ENCODE measurements at places on chromosomes 4 and X.

- DNase-seq, result peak; percentile 26
Observed at GRCh38 chr4:75698162-75698962, 25.2 kb upstream of the G3BP2 start.

DNA sequence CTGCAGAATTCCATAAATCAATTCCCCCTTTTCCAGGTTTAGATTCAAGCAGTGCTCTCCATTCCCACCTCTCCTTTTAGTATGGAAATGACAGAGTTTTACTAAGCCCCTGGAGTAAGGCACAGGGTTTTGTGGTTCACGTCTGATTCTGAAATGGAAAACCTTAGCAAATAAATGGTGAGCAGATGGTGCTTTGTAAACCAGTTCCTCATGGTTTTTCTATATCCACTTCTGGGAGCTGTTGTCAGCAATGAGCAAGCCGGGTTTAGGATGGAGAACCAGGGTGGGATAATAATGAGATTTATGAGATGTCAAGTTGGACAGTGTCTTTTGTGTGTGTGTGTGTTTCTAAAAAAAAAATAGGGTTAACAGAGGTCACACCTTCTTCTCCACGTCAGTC lies 113.8 kb upstream of the RBPJ start:
- DNase-seq, result no peak

GRCh38 chrX:19677121-19677520 lies 161.8 kb upstream of the MAP3K15 start:
- DNase-seq, result no peak

GRCh38 chr4:47195706-47196105 lies 164.3 kb downstream of the GABRB1 start:
- no peak for DNase-seq

DNA sequence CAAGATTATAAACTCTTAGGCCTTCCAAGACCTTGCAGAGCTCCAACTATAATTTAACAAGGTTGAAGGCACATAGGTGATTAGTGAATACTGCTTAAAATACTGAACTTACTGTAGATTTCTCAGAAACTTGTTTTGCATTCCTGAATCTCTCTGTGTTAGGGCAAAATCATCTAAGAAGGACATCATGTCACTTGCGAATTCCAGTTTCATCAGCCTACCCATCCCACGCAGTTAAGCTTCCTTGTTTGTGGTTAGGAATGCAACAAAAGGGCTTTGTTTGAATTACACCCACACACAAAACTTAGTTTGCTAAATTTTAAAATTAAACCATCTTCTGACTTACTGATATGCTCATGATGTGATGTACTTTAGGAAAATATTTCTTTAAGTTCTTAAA lies 174.0 kb downstream of the SOWAHB start:
- DNase-seq, result no peak

DNA sequence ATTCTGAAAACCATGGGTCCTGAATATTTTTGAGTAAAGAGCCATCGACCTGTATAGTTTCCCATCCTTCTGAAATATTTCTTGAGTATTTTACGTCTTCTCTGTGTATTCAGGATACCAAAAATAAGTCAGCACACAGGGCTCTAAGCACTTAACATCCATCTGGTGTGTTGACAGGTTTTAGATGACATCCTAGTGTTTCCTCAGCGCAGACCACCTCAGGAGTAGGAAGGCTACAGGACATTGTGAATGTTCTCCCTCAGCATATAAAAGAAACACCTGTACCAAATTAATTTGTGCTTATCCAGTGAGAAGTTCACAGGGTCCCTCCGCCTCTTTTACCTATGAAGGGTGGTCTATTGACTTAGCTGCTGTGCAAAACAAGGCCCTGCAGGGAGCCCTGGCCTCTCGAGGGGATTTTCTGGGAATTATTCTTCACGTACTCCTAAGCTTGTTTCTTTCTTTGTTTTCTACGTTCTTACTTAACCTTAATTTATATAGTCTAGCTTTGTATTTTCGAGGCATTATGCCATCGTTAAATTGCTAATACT lies 241.8 kb downstream of the FBXO8 start:
- no peak for DNase-seq

DNA sequence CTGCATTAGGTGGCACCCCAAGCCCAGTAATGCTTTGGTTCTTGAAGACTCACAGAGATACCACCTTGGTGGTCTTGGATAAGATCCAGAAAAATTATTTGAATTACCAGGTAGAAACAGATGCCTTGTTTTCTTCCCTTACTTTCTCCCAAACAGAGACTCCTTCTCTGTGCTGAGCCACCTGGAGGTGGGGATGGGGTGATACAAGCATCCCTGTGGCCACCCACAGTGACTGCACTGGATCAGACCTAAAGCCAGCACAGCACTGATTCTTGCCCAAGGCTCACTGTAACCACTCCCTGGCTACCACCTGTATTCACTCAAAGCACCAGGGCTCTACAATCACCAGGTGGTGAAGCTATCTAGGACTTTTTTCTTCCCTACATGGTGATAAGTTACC lies 156.8 kb downstream of the TEX13A start:
- no peak for DNase-seq

GRCh38 chr4:105496899-105497298 lies 23.0 kb upstream of the PPA2 start:
- no peak for DNase-seq
